ENCODE measurements at places on chromosomes 7 and 10.

GRCh38 chr7:8260871-8261694 lies 884 bp downstream of the ICA1 start:
- DNase-seq = no peak

GRCh38 chr7:157133304-157133703 lies 5.4 kb upstream of the UBE3C start:
- DNase-seq = no peak

DNA sequence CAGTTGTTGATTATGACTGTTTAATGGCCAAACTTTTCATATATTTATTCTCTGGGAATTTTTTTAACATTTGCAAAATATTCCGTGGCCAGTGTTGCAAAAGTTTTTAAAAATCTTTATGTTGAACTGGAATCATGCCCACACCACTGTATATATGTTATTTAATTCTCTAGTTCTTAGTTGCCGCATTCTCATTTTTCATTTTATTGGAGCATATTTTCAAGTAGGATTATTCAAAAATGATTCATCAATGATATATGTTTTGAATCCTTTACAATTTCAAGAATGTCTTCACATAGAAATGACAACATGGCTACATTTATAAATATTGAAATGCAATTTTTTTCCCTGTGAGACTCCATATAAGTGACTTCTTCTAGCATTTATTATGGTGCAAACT lies 188.6 kb upstream of the LRRTM3 start:
- no peak for DNase-seq

DNA sequence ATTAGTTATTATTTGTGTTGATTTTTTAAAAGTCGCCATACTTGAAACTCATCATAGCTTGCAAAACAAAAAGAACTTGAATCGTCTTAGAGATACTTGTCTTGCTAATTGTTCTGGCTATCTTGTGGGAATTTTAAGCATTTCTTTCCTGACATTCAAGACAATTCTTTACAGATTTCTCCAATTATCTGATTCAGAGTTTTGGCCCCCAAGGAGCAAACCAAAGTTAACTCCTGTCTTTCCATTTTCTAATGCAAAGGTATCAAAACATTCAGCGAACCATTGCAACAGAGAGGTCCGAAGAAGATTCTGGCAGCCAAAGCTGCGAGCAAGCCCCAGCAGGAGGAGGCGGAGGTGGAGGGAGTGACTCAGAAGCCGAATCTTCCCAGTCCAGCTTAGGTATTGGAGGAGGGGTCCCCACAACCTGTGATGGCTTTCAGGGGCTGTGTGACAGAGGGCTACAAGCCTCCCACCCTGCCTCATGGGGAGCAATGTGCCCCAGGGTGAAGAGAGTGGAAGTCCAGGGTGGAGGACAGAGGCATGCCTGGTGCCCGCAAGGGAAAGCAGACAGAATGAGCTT lies 119.4 kb upstream of the STK17A start:
- DNase-seq = no peak

GRCh38 chr10:31549896-31550295 lies 230.9 kb downstream of the ZEB1 start:
- no peak for DNase-seq

- no peak for DNase-seq
Measured at GRCh38 chr10:30445711-30446110, 11.7 kb downstream of the MAP3K8 start.

GRCh38 chr7:134004829-134005505 lies 122.2 kb upstream of the LRGUK start:
- DNase-seq = no peak

GRCh38 chr7:34315032-34315431 lies 343.0 kb upstream of the NPSR1 start:
- DNase-seq = no peak

- DNase-seq = no peak
Measured at GRCh38 chr10:23505797-23506465, 67.1 kb downstream of the OTUD1 start.

GRCh38 chr10:63390521-63390920 lies 75.3 kb downstream of the JMJD1C start:
- no peak for DNase-seq

DNA sequence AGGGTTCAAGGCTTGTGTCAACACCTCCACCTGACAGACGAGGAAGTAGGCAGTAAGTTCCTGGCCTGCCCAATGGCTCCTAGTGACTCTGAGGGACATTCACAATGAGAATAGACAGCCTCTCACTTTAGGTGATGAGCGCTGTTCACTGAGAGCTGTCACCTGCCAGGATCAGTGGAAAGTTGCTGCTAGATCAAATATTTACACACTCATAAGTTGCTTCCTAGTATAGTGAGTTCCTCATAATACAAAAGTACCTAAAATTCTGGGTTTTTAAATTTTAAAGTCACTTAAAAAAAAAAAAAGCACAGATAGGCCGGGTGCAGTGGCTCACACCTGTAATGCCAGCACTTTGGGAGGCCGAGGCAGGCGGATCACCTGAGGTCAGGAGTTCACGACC lies 320.8 kb downstream of the PRPF18 start:
- no peak for DNase-seq

DNA sequence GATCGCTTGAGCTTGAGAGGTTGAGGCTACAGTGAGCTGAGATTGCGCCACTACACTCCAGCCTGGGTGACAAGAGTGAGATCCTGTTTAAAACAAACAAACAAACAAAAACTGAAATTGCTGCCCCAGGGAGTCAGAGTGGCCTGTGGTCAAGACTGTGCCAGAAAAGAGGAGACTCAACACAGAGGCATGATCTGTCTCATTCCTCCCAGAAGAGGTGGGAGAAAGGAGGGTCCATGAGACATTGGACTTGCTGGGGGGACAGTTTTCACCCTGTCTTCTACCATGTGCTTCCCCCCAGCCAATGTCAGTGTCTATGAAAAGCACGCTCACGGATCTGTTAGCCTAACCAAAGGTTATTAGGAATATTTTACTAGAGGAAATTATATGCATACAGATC lies 3.2 kb downstream of the ZNF853 start:
- no peak for DNase-seq

DNA sequence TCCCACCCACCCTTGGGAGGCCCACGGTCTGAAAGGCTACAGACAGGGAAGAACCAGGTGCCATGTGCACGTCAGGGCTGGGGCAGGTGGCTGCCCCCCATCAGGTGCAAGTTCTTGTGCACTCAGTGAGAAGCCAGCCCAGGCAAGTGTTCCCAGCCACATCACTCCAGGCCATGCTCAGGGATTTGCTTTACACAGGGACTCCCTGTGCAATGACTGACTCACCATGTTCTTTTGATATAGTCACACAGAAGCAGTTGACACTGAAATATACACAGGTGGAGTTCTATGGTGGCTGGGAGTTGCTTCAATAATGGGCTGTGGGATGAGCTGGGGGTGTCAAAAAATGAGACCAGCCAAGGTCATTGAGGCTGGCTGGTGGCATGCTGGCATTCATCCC lies 8.0 kb upstream of the CHST15 start:
- DNase-seq = no peak

DNA sequence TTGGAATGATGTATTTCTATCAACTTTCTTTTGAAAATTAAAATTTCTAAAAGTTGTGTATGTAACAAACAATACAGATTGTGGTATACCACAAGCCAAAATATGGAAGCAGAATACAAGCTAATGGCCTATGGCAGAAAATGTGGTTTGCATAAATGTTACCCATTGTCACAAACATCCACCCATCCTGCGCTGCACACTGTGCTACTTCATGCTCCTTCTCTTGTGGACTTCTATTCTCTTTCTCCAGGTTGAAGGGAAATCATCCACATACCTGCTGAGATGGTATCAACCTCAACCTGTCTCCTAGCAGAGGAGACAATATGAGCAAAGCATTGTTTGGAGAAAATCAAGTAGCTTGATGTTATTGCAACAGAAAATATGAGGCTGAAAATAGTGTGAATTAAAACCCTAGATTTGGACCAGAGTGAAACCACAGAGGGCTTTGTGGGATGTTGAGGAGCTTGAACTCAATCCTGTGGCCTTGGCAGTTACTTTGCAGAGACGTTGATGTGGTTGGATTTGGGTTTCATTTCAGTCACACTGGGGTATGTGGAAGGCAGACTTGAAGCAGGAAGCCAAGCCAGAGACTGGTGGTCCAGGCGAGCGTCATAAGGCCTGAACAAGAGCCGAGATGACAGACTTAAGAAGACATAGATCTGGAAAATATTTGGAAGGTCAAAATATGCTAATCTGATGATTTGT lies 63.8 kb downstream of the ICA1 start:
- DNase-seq = no peak

DNA sequence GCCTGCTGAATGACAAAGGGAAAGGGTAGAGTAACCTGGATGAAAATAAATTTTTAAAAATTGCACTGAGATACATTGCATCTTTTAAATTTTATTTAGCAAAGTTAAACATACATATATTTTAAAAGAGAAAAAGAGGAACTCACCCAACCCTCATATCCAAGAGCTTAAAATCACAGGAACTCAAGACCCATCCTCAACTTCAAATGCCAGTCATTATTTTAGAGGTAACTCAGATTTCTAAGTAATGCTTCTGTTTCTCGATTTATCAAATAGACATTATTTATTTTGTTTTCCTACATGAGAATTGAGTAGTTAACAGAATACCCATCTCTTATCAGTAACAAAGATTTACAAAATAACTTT lies 32.4 kb upstream of the KMT2E start:
- DNase-seq = no peak

GRCh38 chr10:79349766-79350406 lies 2.6 kb downstream of the PPIF start:
- DNase-seq = no peak

DNA sequence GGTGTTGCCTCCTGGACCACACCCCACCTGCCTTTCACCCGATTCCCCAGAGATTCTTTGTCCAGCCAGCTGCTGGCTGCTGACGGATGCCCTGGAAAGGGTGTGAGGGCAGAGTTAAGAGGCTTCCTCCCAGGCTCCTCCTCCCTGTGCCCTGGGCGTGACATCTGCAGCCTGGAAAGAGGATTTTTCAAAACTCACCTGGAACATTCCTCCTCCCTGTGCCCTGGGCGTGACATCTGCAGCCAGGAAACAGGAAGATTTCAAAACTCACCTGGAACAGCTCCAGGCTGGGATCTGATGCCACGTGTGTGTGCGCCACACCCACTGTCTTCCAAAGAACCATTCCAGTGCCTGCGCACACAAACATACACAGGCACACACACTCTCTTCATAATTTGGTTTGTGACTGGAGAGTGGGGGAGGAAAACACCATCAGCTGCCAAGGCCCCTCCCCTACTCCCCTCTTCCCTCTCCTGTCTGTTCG lies 5.2 kb downstream of the MARVELD1 start:
- DNase-seq = no peak

GRCh38 chr7:149774237-149775175 lies 1.1 kb upstream of the ZNF467 start:
- DNase-seq = no peak

DNA sequence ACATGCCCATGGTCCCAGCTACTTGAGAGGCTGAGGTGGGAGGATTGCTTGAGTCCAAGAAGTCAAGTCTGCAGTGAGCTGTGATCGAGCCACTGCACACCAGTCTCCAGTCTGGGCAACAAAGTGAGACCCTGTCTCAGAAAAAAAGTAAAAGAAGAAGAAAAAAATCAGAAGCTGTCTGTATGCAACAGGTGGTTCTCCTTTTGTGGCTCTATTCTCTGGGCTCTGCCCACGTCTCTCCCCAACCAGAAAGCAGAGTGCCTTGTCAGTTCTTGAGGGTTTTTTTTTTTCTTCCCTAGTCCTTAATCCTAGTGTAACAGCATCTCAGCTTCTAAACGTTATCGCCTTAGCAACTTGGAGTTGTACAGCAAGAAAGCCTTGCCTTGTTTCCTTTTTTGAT lies 89.5 kb downstream of the PRKCQ start:
- DNase-seq = no peak

DNA sequence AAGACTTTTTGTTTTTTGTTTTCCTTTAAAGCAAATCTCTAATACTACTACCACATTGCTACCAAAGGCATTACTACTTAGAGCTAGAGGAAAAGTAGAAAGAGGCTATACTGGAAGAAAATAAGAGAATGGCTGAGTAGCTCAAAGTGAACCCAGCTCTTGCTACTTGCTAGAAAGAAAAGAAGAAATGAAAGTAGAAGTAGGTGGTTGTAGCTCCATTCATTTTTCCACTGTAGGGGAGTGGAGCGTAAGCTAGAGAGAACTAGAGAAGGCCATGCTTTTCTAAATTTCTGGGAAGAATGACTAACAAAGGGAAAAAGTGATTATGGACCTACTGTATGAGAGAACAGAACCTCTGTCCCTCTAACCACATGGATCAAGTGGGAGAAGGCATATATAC lies 184.4 kb downstream of the PON1 start:
- DNase-seq = no peak

DNA sequence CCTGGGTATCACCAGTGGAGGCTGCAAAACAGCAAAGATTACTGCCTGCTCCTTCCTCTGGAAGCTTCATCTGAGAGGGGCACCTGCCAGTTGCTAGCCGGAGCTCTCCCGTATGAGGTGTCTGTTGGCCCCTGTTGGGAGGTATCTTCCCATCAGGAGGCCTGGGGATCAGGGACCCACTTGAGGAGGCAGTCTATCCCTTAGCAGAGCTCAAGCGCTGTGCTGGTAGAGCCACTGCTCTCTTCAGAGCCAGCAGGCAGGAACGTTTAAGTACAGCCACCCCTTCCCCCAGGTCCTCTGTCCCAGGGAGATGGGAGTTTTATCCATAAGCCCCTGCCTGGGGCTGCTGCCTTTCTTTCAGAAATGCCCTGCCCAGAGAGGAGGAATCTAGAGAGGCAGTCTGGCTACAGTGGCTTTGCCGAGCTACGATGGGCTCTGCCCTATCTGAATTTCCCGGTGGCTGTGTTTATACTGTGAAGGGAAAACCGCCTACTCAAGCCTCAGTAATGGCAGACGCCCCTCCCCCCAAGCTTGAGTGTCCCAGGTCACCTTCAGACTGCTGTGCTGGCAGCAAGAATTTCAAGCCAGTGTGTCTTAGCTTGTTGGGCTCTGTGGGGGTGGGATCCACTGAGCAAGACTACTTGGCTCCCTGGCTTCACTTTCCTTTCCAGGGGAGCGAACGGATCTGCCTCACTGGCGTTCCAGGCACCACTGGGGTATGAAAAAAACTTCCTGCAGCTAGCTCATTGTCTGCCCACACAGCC lies 19.6 kb downstream of the SEMA3E start:
- DNase-seq = no peak

DNA sequence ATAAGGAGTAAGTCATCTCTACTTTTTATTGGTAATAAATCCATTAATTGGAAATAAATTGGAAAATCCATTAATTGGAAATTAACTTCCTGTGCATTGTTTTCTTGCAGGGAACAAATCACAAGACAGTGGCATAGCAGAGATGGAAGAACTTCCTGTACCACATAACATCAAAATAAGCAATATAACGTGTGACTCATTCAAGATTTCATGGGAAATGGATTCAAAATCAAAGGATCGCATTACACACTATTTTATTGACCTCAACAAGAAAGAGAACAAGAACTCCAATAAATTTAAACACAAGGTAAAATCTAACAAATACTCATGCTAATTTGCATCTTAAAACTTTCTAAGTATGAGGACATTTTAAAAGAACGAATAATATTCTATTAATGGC lies 57.8 kb downstream of the PHYHIPL start:
- no peak for DNase-seq

Data from HFF-Myc (cell line).